ENCODE measurements at places on chromosomes 12 and 14. TPM values are rescaled to one million over a fixed set of nuclear protein-coding genes. Genes with fewer than 3 reads are reported as not detected.

Gene TMEM233
- total RNA-seq = not detected

Gene PIP4K2C
- total RNA-seq = 48.4 TPM

Gene SERPINA9
- not detected for total RNA-seq

Gene ANO2
- not detected for total RNA-seq

Gene PYGL
- total RNA-seq = 238 TPM

Gene ZNF891
- 0.58 TPM for total RNA-seq

Gene KRT85
- not detected for total RNA-seq

Gene RIN3
- total RNA-seq = 9.8 TPM

Gene VDR
- total RNA-seq = 33.4 TPM

Gene ATXN3
- total RNA-seq = 29.7 TPM

Gene RNF212B
- not detected for total RNA-seq

Gene NKX2-8
- not detected for total RNA-seq

Gene SRRM4
- total RNA-seq = not detected

Gene HOXC6
- 4.3 TPM for total RNA-seq

Gene MYO1H
- total RNA-seq = not detected

Gene RIMBP2
- total RNA-seq = 0.04 TPM

Gene FGF6
- total RNA-seq = not detected

Gene APOLD1
- 0.61 TPM for total RNA-seq

Gene DENND5B
- 5.4 TPM for total RNA-seq

Gene CLBA1
- 7.4 TPM for total RNA-seq

Gene DIO2
- total RNA-seq = 0.03 TPM

Gene SERPINA4
- total RNA-seq = not detected

Gene THTPA
- total RNA-seq = 6.0 TPM

Gene ABCC9
- total RNA-seq = 0.03 TPM

Gene TMEM121
- total RNA-seq = 1.3 TPM

Gene GPRC5D
- not detected for total RNA-seq

Gene HNF1A
- not detected for total RNA-seq

Gene CSRP2
- 38.5 TPM for total RNA-seq

Gene PKP2
- 84.4 TPM for total RNA-seq

Gene IL22
- total RNA-seq = not detected

Gene STRN3
- total RNA-seq = 40.7 TPM

Gene RTN1
- total RNA-seq = not detected

Gene IAPP
- not detected for total RNA-seq

Gene PROX2
- not detected for total RNA-seq

Gene LALBA
- total RNA-seq = not detected

Gene PTGDR
- not detected for total RNA-seq

Gene SLC25A47
- total RNA-seq = not detected

Gene LTBR
- 112 TPM for total RNA-seq

Gene MYO1A
- not detected for total RNA-seq

Gene CABP1
- total RNA-seq = not detected

Gene ZNF605
- total RNA-seq = 5.1 TPM

Gene BBOF1
- 2.4 TPM for total RNA-seq

Gene NKX2-1
- total RNA-seq = not detected

Gene KCNJ8
- not detected for total RNA-seq

Gene FIGNL2
- total RNA-seq = not detected

Gene STAC3
- 0.48 TPM for total RNA-seq

Gene DDN
- 0.56 TPM for total RNA-seq

Data from foreskin keratinocyte (primary cell).